SK-MEL-5 (cell line): ENCODE measurements at places on chromosomes 5 and 9. TPM values are rescaled to one million over a fixed set of nuclear protein-coding genes. Genes with fewer than 3 reads are reported as not detected.

The NEURL1B gene
- total RNA-seq: 0.11 and 0.32 TPM in 2 replicates

The BNIP1 gene
- total RNA-seq: 17.1 and 18.0 TPM in 2 replicates

The TNC gene
- total RNA-seq: 106 and 132 TPM in 2 replicates

The LCN2 gene
- total RNA-seq: not detected in 2 replicates

The PCDH12 gene
- not detected in 2 replicates for total RNA-seq

The SLC27A4 gene
- 31.1 and 35.4 TPM in 2 replicates for total RNA-seq

The C5 gene
- 1.8 and 1.9 TPM in 2 replicates for total RNA-seq

The SLC46A2 gene
- not detected in 2 replicates for total RNA-seq

The DAP gene
- total RNA-seq: 17.1 and 17.6 TPM in 2 replicates

The PDE6A gene
- total RNA-seq: 0.08 and 0.26 TPM in 2 replicates

The SPINK7 gene
- total RNA-seq: not detected in 2 replicates

The DCAF10 gene
- 10.3 and 10.6 TPM in 2 replicates for total RNA-seq

The SCGB3A2 gene
- total RNA-seq: not detected in 2 replicates

The ORM2 gene
- total RNA-seq: not detected in 2 replicates

The KIF12 gene
- 0.82 TPM in 1 of 2 replicates, not detected in the other for total RNA-seq

The S1PR3 gene
- 0.50 and 0.56 TPM in 2 replicates for total RNA-seq

The TSSK1B gene
- not detected in 2 replicates for total RNA-seq

The FOXD4L5 gene
- total RNA-seq: not detected in 2 replicates

The PTGES gene
- 4.8 and 5.1 TPM in 2 replicates for total RNA-seq

The TLX3 gene
- total RNA-seq: not detected in 2 replicates

The PTGR1 gene
- total RNA-seq: 28.8 and 29.2 TPM in 2 replicates

The ACTBL2 gene
- 0.11 and 0.13 TPM in 2 replicates for total RNA-seq
